ENCODE measurements at places on chromosomes 2 and 18. TPM values are rescaled to one million over a fixed set of nuclear protein-coding genes. Genes with fewer than 3 reads are reported as not detected.

The SPATA3 gene
- polyA plus RNA-seq: not detected

The OBSL1 gene
- polyA plus RNA-seq: 149 TPM

The PECR gene
- 36.6 TPM for polyA plus RNA-seq

The D2HGDH gene
- polyA plus RNA-seq: 38.3 TPM

The COLEC11 gene
- polyA plus RNA-seq: 3.1 TPM

The CRYGD gene
- polyA plus RNA-seq: not detected

- no peak for DNase-seq
These were observed 38.8 kb downstream of the DNER start for GRCh38 chr2:229675569-229675968.

DNA sequence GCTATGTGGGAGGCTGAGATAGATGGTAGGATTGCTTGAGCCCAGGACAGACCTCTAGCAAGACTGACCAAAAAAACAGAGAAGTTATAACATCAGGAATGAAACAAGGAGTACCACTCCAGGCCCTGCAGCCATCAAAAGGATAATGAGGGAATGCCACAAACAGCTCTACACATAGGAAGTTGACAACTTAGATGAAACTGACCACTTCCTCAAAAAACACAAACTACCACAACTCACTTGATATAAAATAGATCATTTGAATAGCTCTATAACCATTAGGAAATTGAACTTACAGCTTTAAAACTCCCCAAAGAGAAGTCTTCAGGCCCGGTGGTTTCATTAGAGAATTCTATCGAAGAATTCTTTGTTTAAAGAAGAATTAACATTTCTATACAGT, 12.9 kb upstream of the ESPNL start:
- no peak for DNase-seq

GRCh38 chr2:160869411-160869810, 290.8 kb upstream of the TANK start:
- no peak for DNase-seq

DNA sequence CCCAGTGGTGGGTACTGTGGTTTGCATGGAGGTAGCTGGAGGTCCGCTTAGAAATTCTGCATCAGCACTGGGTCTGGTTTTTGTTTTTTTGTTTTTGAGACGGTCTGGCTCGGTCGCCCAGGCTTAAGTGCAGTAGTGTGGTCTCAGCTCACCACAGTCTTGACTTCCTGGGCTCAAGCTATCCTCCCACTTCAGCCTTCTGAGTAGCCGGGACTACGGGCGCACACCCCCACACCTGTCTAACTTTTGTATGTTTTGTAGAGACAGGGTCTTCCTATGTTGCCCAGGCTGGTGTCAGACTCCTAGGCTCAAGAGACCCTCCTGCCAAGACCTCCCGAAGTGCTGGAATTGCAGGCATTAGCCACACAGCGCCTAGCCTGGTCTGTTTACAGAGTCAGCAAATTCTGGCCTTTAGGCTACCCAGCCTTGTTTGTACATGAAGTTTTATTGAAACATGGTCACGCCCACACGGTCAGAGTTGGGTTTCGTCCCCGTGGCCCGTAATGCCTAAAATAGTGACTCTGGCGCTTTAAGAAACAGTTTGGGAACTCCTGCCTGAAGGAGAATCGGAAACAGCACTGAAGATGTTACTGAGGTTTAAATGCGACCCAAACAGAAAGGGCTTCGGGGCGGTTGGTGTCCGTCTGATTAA, 32.7 kb downstream of the CTDP1 start:
- DNase-seq: no peak

GRCh38 chr18:58541789-58542425, 87.0 kb downstream of the ALPK2 start:
- DNase-seq: no peak

- DNase-seq: no peak
These were observed 143.8 kb downstream of the RNF152 start for GRCh38 chr18:61749031-61749430.

DNA sequence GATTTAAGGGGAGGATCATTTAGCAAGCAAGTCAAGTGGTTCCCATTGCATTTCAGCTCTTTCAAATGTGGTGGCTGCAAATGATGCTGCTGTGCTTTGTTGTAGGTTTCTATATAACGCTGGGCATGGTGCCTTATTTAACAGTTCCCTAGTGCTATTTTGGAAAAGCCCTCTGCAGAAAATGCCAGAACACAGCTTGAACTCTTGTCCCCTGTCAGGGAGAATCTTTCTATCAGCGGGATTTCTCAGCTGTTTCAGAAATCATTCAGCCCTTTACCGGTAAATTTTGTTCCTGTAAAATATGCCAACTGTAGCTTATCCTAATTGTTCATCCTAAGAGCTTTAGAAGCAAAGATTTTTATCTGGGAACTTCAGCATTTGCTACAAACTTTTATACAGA, 77.8 kb upstream of the DTNA start:
- no peak for DNase-seq

DNA sequence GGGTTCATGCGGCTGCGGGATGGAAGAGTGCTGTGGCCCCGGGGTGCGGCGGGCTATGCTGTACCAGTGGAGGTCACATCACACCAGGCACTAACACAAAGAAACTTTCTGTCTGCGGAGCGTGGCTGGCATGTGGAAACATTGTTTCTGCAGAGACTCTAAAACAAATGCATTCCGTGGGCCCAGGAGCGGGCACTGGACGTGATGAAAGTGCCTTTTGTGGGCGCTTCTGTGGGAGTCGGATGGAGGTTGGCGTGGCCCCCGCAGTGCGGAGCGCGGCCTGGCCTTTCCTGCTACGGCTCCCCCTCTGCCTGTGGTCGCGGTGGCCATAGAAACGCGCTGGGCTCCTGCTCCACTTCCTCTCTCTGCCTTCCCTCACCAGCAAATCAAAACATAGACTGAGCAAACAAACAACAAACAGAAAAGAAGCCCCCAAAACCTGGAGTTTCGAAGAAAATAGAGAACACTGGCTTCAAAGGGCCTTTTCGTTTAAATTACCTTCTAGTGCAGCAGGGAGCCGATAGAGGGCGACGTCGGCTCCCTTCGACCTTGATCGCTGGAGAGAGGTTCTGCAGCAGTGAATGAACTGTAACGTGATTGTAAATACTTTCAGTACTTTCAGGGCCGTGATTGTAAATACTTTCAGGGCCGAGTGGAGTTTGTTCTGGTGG, 51.4 kb downstream of the KIF5C start:
- peak; percentile 22 for DNase-seq

GRCh38 chr18:77234504-77235365, 14.9 kb upstream of the GALR1 start:
- no peak for DNase-seq

DNA sequence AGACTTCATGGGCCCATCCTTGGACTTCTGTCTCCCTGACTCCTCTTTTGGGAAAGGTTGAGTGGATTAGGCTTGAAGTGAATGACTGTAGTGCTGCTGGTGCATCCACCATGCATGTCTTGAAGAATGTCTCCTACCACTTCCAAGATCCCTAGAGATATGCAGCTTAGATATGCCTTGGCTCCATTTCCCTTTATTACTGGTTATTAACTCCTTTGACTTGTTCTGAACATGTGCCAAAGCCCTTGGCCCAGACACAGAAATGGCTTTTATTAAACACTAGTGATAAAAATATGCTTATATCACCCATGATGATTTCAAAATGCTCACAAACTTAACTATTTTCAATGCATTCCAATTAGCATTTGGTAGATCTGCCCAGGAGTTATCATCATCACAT, 90.0 kb upstream of the SLC14A2 start:
- no peak for DNase-seq

- DNase-seq: no peak
These were observed 154.3 kb downstream of the UXS1 start for GRCh38 chr2:106039634-106040315.

GRCh38 chr2:70948337-70949003, 12.8 kb downstream of the ATP6V1B1 start:
- no peak for DNase-seq

GRCh38 chr2:115609978-115610377, 1167.5 kb downstream of the DPP10 start:
- no peak for DNase-seq

GRCh38 chr18:24853076-24853475, 392.6 kb downstream of the HRH4 start:
- no peak for DNase-seq

DNA sequence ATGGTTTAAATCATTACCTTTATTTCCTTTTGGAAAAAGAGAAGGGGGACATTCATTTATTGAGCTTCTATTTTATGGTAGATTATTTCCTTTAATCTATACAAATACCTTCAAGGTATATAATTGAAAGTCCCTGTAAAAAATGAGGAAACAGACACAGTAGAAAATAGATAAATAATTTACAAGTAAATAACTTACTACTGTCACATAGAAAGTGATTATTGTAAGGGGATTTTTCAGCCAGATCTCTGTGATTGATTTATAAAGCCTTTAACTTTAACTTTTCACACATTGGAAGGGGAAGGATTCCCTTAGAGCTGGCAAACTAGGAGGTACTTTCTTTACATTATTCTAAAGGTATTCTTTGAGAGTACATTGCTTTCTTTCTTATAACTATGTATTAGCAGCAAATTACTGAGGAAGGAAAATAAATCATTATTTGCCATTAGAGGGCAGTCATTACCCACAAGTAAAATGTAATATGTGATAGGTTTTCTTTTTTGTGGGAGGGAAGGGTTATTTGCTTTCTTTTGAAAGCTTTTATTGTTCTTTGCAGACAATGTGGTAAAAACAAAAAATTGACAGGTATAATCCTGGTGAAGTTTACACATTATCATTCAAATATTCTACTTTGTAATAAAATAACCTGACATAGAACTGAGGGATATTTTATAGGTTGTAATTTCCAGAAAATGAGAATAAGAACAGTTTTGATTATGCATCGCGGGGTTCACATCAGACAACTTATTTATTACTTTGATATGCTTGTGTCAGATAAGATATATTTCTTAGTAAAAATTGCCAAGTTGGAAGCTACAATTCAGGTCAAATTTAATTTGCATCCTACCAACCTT, 24.8 kb upstream of the RPE start:
- DNase-seq: no peak

DNA sequence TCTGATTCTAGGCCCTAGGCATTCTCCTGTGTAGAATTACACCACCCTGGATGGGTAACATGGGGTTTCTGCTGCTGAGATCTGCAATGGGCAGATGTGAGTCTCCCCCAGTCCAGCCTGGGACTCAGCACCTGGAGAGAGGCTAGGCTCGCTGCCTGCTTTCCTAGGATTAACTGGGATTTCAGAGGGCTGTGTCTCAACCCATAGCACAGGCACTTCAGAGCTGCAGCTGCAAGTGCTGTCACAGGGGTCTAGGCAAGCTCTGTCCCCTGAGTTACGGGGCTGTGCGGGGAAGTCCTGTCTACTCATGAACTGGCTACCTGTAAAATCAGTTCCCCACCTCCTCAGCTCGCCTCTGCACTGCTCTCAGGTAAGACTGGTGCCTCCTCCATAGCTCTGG, 51.5 kb downstream of the CABLES1 start:
- no peak for DNase-seq

GRCh38 chr2:61493523-61493942, 22.6 kb upstream of the USP34 start:
- DNase-seq: no peak

- DNase-seq: no peak
These were observed 40.9 kb downstream of the NRP2 start for GRCh38 chr2:205723179-205723578.

- no peak for DNase-seq
These were observed 674.7 kb downstream of the ARHGAP15 start for GRCh38 chr2:143803936-143804335.

Data from left renal pelvis (tissue), 4 donors.